HFFc6 (cell line): ENCODE measurements at places on chromosomes 11 and 22. TPM values are rescaled to one million over a fixed set of nuclear protein-coding genes. Genes with fewer than 3 reads are reported as not detected.

Gene OR52A5
- not detected in 3 replicates for total RNA-seq

Gene PARVG
- not detected in 3 replicates for total RNA-seq

DNA sequence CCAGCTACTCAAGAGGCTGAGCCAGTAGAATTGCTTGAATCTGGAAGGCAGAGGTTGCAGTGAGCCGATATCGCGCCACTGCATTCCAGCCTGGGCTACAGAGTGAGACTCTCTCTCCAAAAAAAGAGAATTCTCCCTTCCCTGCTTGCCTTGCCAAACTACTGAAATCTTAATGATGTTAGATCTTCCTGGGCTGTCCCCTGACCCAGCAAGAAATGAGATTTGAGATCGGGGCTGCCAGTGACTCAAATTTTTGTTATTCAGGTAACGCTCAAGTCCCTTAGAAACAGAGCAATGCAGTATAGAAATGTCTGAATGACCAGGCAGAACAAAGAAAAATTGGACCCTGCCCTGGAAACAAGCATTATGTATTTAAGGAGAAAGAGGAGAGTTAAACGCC lies 4.0 kb upstream of the RBFOX2 start:
- DNase-seq, result no peak
- no peak overlapping the region for H3K4me3 ChIP-seq
- H3K4me1 ChIP-seq, result peaks cover 9% of the 10 kb centered on the region
- peaks cover 2% of the 10 kb centered on the region; the same call in 1 of the 2 replicates for H3K27me3 ChIP-seq

DNA sequence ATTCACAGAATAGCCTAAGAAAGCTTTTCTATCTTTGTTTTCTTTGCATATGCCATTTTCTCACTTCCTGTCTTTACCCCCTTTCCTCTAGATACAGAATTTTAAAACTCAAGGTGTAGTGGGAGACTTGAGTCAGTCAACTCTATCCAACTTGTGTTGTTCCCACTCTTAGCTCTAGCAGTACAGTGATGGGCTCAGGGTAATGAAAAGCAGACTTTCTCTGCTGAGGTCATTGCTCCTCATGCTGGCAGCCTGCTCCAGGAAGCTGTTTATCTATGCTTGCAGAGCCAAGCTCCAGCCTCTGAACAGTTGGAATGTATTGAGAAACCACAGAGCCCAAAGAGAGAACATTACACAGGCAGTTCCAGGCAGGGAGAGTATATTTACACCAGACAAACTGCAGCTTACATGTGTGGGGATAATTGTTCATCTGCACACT lies 68.1 kb downstream of the CSTPP1 start:
- peak overlapping the region; percentile 76 for H3K27ac ChIP-seq
- H3K36me3 ChIP-seq, result peaks cover 4% of the 10 kb centered on the region; the same call in 1 of the 2 replicates
- peak overlapping the region; percentile 25; the same call in 1 of the 2 replicates for H3K4me3 ChIP-seq
- DNase-seq, result peak; percentile 93

DNA sequence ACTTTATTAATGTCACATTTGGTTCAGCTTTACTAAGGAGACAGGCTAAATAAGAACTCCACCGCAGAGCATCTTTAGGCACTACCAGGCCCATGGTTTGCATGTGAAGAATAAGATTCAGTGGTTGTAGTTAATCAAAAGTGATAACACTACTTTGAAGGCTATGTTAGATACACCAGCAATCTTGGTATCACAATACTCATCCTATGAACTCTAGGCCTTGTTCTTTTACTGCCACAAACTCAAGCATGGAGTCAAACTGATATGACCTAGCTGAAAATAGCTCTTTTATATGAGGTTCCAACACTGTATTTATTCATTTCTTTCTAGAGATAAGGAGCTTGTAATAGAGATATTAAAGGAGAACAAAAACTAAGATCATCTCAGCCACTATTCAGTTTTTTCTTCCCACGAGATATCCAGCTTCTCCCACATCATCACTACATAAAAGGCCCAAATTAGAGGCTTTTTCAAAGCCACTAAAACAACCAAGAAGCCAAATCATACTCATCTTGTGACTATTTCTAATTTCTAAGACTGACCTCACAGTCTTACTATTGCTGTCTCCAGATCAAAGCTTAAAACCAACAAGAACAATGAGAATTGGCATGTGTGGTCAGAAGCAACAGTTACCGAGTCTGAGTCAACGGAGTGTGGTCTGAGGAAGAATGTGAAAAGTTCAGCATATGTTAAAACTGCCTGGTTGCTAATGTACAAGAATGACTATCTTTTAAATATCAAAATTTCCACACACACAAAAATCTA lies 25.1 kb upstream of the GUCY1A2 start:
- peak; percentile 95 for DNase-seq
- no peaks in the 10 kb centered on the region for H3K36me3 ChIP-seq
- H3K27ac ChIP-seq, result peak overlapping the region; percentile 1; the same call in 1 of the 2 replicates
- peaks cover 10% of the 10 kb centered on the region for H3K27me3 ChIP-seq
- H3K4me3 ChIP-seq, result no peak overlapping the region

Gene DNAJB13
- 0.25 to 0.29 TPM in 2 of 3 replicates, not detected in the other for total RNA-seq

Gene MYBPC3
- not detected in 2 replicates for total RNA-seq

GRCh38 chr11:113163291-113164030 lies 150.9 kb upstream of the TTC12 start:
- H3K4me3 ChIP-seq, result no peak overlapping the region
- H3K4me1 ChIP-seq, result no peaks in the 10 kb centered on the region

DNA sequence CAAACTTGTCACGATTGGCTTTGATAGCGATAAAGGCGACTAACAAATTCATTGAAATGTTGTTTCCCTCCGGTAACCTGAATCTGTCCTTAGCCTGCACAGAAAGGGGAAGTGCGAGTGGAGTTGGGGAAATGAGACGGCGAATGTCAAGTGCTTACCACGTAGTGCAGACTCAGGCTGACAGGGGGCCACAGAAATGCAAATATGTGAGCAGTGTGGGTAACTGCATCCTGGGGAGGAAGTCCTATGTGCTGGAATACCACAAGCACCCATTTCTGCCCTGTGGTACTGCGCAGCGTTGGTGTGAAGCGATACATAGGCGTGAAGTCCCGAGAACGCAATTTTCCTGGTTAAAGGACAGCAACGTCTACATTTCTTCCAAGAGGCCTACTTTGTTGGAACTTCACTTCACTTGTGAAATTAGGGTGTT lies 869 bp upstream of the EIF4ENIF1 start:
- H3K4me1 ChIP-seq, result peaks cover 31% of the 10 kb centered on the region
- H3K27ac ChIP-seq, result peak overlapping the region; percentile 98
- peaks cover 1% of the 10 kb centered on the region; the same call in 1 of the 2 replicates for H3K27me3 ChIP-seq
- peak; percentile 69 for DNase-seq
- peak overlapping the region; percentile 97 for H3K4me3 ChIP-seq

DNA sequence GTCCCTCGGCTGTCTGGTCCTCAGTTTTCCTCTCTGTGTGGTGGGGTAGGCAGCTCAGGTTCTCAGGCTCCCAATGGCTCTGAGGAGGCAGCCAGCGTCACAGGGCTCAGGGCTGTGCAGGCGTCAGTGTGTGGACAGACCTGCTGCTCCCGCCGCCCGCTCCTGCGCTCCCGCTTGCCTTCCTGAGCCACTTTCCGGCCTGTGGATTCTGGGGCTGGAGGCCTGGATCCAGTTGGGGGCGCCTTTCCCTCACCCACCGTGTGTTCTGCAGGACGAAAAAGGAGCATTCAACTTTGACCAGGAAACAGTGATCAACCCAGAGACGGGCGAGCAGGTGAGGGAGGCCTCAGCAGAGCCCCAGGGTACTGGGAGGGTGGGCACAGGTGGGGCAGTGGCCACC lies 14.7 kb downstream of the DPP3 start:
- no peaks in the 10 kb centered on the region for H3K27me3 ChIP-seq
- no peak for DNase-seq
- H3K36me3 ChIP-seq, result no peaks in the 10 kb centered on the region
- no peak overlapping the region for H3K4me3 ChIP-seq
- no peak overlapping the region for H3K27ac ChIP-seq
- no peaks in the 10 kb centered on the region for H3K4me1 ChIP-seq

DNA sequence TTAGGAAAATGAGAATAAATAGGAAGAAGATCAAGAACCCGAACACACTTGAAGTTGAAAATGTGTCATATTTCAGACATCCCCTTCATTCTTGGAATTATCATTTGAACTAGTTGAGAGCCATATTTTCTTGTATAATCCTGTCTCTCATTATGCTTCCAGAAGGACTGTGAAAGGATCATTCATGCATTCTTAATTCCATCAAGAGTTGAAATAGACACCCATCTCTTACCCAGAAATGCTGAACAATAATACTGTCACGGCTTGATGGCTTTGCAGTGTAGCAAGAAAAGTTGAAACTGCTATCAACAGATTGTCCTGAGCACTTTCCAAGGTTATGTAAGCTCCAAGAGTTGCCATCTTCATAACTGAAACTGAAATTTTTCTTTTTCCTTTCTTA lies 79.7 kb downstream of the ARHGAP42 start:
- H3K27me3 ChIP-seq, result no peaks in the 10 kb centered on the region; the same call in 1 of the 2 replicates
- no peak for DNase-seq
- H3K4me3 ChIP-seq, result no peak overlapping the region
- H3K4me1 ChIP-seq, result no peaks in the 10 kb centered on the region
- no peak overlapping the region for H3K27ac ChIP-seq
- no peaks in the 10 kb centered on the region for H3K36me3 ChIP-seq

Gene CDKN1C
- 0.21 to 0.37 TPM in 2 of 3 replicates, not detected in the other for total RNA-seq

Gene OR8G5
- total RNA-seq, result not detected in 3 replicates

DNA sequence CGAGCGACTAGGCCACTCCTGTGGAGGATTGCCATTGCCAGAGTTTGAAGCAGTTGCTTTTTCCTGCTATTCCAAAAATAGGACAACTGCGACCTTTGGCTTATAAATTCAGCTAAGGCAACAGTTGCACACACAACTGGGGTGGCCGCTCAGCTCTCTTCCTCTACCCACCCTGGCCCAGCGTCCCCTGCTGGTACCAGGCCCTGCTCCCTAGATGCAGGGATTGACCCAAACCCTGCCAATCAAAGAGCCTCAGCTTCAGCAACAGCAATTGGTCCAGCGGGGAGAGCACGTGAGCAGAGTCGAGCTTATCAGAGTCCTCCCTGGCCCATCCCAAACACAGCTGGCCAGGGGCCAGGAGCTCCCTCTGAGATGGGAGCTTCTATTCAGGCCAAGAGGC lies 22.0 kb upstream of the CABP2 start:
- H3K27me3 ChIP-seq, result peaks cover 22% of the 10 kb centered on the region
- DNase-seq, result no peak
- H3K4me3 ChIP-seq, result no peak overlapping the region
- H3K36me3 ChIP-seq, result no peaks in the 10 kb centered on the region
- no peak overlapping the region for H3K27ac ChIP-seq
- no peaks in the 10 kb centered on the region for H3K4me1 ChIP-seq
